ENCODE measurements at places on chromosomes 4 and X. TPM values are rescaled to one million over a fixed set of nuclear protein-coding genes. Genes with fewer than 3 reads are reported as not detected.

DNA sequence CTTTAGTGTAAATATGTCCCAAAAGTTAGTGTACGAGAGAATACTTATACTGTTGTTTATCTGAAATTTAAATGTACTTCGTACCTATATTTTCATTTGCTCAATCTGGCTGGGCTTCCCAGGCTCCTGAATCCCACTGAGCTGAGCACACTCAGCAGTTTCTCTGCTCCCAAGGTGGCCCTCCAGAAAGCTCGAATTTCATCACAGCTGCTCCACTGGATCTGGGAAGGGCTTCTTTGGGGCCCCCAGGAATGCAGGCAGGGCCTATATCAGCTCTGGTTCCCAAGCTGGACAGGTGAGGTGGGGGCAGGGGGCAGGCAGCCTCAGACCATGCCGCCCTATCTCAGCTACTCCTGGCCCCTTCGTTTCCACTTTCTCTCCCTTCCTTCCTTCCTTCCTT lies 1.5 kb upstream of the FATE1 start:
- no peaks in the 10 kb centered on the region for H3K36me3 ChIP-seq
- no peak overlapping the region for H3K4me3 ChIP-seq
- DNase-seq, result no peak
- H3K27ac ChIP-seq, result no peak overlapping the region
- H3K4me1 ChIP-seq, result no peaks in the 10 kb centered on the region

DNA sequence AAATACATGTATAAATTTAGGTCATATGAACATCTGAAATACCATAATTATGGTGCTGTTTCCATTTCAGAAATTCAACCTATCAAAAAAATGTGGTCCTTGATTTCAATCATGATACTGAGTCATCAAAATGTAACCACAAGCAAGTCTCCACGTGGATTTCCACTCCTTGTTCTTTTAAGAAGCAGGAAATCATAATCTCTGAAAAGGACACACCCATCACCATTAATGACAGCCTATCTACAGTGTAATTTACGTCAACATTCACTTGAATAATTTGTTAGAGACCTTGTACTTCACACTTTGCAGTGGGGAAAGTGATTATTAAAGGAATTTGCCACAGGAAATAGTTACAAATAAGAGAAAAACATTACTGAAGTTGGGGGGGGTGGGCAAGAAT lies 17.7 kb upstream of the SLC7A11 start:
- H3K27ac ChIP-seq, result no peak overlapping the region
- no peak for DNase-seq

DNA sequence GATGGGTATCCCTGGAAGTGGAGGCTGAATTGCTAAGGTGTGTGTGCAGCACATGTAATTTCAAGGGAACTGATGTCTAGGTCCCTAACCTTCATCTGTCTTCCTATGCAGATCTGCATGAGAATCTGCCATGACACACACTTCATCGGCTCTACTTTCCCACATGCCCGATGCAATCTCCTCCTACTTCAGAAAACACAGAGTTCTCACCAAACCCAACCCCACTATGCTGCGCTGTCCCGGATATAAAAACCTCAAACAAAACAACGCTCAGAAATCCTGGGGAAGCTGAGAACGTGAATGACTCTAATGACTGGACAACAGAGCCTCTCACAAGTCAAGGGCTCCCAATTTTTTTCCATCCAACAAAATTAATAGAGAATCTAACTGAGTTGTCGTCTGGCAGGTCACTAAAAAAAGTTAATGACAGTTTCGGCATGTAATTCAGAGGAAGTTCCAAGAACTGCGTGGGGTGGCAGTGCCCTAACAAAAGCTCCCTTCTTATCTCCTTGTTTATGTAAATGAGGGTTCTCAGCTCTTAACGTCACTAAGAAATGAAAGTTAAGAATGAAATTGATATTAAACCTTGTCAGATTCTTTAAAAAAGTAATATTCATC lies 39.0 kb downstream of the STX18 start:
- H3K27ac ChIP-seq, result peak overlapping the region; percentile 12
- no peaks in the 10 kb centered on the region for H3K27me3 ChIP-seq
- H3K4me1 ChIP-seq, result peaks cover 5% of the 10 kb centered on the region
- H3K36me3 ChIP-seq, result no peaks in the 10 kb centered on the region
- DNase-seq, result no peak

- peaks cover 14% of the 10 kb centered on the region for H3K36me3 ChIP-seq
- DNase-seq, result no peak
- no peaks in the 10 kb centered on the region for H3K27me3 ChIP-seq
- no peak overlapping the region for H3K4me3 ChIP-seq
- no peaks in the 10 kb centered on the region for H3K4me1 ChIP-seq
Measured at GRCh38 chr4:77930876-77931275, 68.2 kb downstream of the MRPL1 start.

DNA sequence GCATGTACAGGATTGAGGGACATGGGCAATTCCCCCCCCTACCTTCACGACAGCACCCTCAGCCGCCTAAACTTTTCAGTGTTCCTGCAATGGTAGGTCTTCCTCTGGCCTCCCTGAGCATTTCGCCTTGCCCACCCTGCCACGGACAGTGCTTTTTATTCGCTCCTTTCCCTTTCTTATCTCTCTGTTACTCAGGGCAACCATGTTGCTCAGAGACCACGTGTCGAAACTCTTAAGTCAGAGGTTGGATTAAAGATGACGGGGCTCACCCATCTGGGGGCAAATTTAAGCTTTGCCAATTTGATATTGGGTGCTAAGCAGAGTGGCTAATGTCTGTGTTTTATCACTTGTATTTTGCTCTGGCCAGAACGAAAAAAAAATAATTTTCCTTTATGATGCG lies 20.4 kb downstream of the TENM3 start:
- no peaks in the 10 kb centered on the region for H3K27me3 ChIP-seq
- H3K4me3 ChIP-seq, result no peak overlapping the region

DNA sequence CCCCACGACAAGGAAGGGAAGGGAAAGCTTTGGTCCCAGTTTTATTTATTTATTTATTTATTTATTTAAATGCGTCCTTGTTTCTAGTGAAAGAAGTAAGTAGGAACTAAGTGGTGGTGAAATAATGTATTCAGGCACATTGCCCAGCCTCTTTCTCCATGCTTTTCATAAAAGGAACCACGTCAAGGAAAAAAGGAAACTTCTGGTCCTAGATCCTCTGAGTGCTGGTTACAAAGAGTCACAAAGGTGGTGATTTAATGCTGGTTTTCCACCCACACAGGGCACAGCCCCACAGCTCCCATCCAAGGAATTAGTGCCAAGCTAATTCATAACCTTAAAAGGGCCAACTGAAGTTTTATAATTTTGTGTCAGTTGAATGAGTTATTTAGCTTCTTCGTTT lies 206.6 kb upstream of the GYPA start:
- no peak overlapping the region for H3K4me3 ChIP-seq
- H3K4me1 ChIP-seq, result no peaks in the 10 kb centered on the region
- no peaks in the 10 kb centered on the region for H3K27me3 ChIP-seq
- DNase-seq, result no peak
- H3K36me3 ChIP-seq, result no peaks in the 10 kb centered on the region
- no peak overlapping the region for H3K27ac ChIP-seq

GRCh38 chr4:89069481-89069880 lies 12.5 kb upstream of the FAM13A start:
- H3K4me3 ChIP-seq, result no peak overlapping the region
- no peak for DNase-seq
- H3K27me3 ChIP-seq, result peaks cover 5% of the 10 kb centered on the region
- H3K36me3 ChIP-seq, result no peaks in the 10 kb centered on the region
- H3K27ac ChIP-seq, result no peak overlapping the region
- no peaks in the 10 kb centered on the region for H3K4me1 ChIP-seq

DNA sequence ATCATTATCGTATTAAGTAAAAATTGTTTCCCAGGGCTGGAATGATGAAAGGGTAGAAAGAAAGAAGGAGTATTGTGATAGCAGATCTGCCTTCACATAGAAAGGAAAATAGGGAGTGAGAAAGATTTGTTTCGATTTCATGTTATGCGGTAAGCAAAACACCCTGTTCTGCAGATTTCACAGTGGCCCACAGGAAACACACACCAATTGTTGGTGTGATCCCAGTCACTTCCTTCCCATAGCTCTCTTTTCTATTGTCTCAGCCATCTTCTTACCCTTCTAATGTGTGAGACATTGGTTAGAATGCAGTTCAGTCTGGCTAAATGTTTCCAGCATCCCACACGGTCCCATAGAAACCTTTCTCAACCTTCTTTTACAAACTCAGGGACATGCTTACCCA lies 2709.8 kb downstream of the PCDH7 start:
- no peak overlapping the region for H3K27ac ChIP-seq
- no peak for DNase-seq
- H3K4me1 ChIP-seq, result no peaks in the 10 kb centered on the region
- H3K36me3 ChIP-seq, result no peaks in the 10 kb centered on the region

DNA sequence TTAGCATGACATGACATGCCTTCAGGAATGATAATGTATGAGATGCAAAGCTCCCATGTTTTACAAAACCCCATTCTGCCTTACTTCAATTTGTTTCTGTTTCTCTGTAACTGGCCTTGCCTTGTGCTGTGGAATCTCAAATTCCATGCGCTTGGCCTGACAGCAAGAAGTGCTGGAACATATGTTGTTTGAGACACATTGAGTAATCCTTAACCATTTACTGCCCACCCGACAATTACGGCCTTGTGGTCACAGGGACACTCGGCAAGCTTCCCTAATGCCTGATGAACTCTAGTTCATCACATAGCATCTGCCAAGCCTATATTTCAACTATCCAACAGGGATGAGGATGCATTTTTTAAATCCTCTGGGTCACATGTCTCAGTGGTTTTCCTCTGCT lies 226.4 kb upstream of the CASK start:
- H3K27ac ChIP-seq, result no peak overlapping the region
- H3K36me3 ChIP-seq, result no peaks in the 10 kb centered on the region
- H3K27me3 ChIP-seq, result no peaks in the 10 kb centered on the region

DNA sequence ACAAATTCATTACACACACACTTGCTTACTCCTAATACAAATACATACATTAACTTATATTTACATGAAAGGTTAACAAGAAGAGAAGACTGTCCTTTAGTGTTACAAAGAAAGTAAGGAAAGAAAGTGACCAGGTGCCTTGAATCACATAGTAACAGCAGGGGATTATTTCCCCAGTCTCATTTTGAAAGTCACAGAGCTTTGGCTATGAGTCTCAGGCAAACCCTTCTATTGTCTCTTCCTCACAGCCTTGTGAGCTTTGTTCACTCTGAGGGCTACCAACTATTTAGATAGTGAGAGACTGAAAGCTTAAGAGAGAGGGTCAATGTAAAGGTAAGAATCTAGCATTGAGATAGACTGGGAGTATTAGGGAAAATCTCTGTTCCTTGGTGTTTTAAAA lies 161.6 kb downstream of the NPNT start:
- H3K27me3 ChIP-seq, result no peaks in the 10 kb centered on the region
- H3K4me3 ChIP-seq, result no peak overlapping the region
- no peak overlapping the region for H3K27ac ChIP-seq
- no peaks in the 10 kb centered on the region for H3K36me3 ChIP-seq
- no peak for DNase-seq

GRCh38 chr4:147054228-147054872 lies 108.7 kb upstream of the TTC29 start:
- no peaks in the 10 kb centered on the region for H3K4me1 ChIP-seq
- no peaks in the 10 kb centered on the region for H3K36me3 ChIP-seq
- no peak overlapping the region for H3K27ac ChIP-seq
- H3K4me3 ChIP-seq, result no peak overlapping the region
- no peak for DNase-seq

DNA sequence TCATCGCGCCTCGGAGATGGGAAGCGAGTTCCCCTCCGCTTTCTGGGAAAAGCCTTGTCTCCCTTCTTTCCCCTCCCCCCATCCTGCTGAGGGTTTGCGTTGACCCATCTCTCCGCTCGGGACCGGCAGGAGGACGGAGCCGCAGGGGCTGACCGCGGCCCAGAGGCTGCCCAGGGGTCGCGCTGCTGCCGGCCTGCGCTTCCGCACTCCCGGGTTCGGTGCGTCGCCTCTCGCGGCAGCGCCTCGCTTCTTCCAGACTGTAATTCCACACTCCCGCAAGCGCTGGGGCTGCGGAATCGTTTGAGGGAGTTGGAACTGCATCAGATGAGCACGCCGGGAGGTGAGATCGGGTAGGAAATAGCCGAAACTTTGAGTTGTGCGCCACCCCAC lies 88.3 kb downstream of the BCOR start:
- no peaks in the 10 kb centered on the region for H3K27me3 ChIP-seq
- no peak overlapping the region for H3K27ac ChIP-seq
- peaks cover 35% of the 10 kb centered on the region for H3K4me1 ChIP-seq
- H3K4me3 ChIP-seq, result no peak overlapping the region
- DNase-seq, result no peak
- H3K36me3 ChIP-seq, result no peaks in the 10 kb centered on the region

DNA sequence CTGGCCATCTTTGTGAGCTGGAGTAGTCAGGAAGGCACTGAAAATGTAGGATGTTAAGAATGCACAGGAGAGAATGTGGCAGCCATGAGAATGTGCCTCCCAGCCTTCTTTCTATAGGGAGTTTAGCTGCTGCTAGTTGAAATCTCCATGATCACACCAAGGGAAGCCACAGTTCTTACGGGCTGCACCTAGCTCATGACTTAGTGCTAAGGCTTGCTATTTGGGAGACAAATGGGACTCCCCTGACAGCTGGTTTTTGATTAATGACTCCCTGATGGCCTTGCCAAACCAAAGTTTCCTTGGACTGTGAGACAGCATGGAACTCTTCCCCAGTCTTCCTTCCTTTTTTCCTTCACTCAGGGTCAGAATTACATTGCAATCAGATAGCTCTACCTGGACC lies 9.2 kb downstream of the CTSO start:
- H3K4me1 ChIP-seq, result no peaks in the 10 kb centered on the region
- H3K27ac ChIP-seq, result no peak overlapping the region
- no peak for DNase-seq
- H3K36me3 ChIP-seq, result no peaks in the 10 kb centered on the region

- DNase-seq, result no peak
- no peaks in the 10 kb centered on the region for H3K36me3 ChIP-seq
- no peak overlapping the region for H3K4me3 ChIP-seq
- no peaks in the 10 kb centered on the region for H3K27me3 ChIP-seq
- no peaks in the 10 kb centered on the region for H3K4me1 ChIP-seq
- no peak overlapping the region for H3K27ac ChIP-seq
Measured at GRCh38 chr4:11881947-11882346, 453.3 kb upstream of the HS3ST1 start.

GRCh38 chrX:2463973-2464676 lies 36.7 kb downstream of the DHRSX start:
- no peaks in the 10 kb centered on the region for H3K36me3 ChIP-seq
- H3K4me3 ChIP-seq, result peak overlapping the region; percentile 10
- no peaks in the 10 kb centered on the region for H3K4me1 ChIP-seq
- H3K27me3 ChIP-seq, result no peaks in the 10 kb centered on the region

Gene TEX11
- 0.31 TPM for total RNA-seq

Gene TCEAL7
- total RNA-seq, result 0.13 TPM

Gene OTC
- total RNA-seq, result not detected

Gene F8
- 1.2 TPM for total RNA-seq

Gene SLC6A14
- 0.04 TPM for total RNA-seq
